Esophagus muscularis mucosa (tissue), 4 donors: ENCODE measurements at places on chromosomes 1 and 21.

- no peak overlapping the region for H3K4me3 ChIP-seq
- H3K27ac ChIP-seq, result peak overlapping the region; percentile 71
- no peaks in the 10 kb centered on the region for H3K27me3 ChIP-seq
- DNase-seq, result no peak
Observed at GRCh38 chr1:36349241-36349671, 25.8 kb upstream of the EVA1B start.

- DNase-seq, result no peak
- peaks cover 40% of the 10 kb centered on the region for H3K4me1 ChIP-seq
- no peaks in the 10 kb centered on the region for H3K27me3 ChIP-seq
- no peaks in the 10 kb centered on the region for H3K36me3 ChIP-seq
- peak overlapping the region; percentile 13 for H3K4me3 ChIP-seq
- no peak overlapping the region for H3K27ac ChIP-seq
Observed at GRCh38 chr1:183030053-183030452, 6.8 kb downstream of the LAMC1 start.

DNA sequence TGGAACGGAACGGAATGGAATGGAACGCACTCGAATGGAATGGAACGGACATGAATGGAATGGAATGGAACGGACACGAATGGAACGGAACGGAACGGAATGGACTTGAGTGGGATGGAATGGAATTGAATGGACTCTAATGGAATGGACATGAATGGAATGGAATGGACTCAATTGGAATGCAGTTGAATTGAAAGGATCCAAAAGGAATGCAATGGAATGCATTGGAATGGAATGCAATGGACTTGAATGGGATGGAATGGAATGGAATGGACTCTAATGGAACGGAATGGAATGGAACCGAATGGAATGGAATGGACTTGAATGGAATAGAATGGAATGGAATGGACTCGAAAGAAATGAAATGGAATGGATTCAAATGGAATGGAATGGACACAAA, 102.4 kb upstream of the OR4F16 start:
- H3K27me3 ChIP-seq, result no peaks in the 10 kb centered on the region
- no peak overlapping the region for H3K27ac ChIP-seq
- H3K4me3 ChIP-seq, result no peak overlapping the region
- no peaks in the 10 kb centered on the region for H3K36me3 ChIP-seq
- no peak for DNase-seq

GRCh38 chr1:169090900-169091311, 15.6 kb upstream of the ATP1B1 start:
- H3K27ac ChIP-seq, result no peak overlapping the region
- H3K27me3 ChIP-seq, result no peaks in the 10 kb centered on the region
- no peak overlapping the region for H3K4me3 ChIP-seq
- DNase-seq, result peak; percentile 72
